ENCODE measurements at places on chromosomes 5 and 9.

DNA sequence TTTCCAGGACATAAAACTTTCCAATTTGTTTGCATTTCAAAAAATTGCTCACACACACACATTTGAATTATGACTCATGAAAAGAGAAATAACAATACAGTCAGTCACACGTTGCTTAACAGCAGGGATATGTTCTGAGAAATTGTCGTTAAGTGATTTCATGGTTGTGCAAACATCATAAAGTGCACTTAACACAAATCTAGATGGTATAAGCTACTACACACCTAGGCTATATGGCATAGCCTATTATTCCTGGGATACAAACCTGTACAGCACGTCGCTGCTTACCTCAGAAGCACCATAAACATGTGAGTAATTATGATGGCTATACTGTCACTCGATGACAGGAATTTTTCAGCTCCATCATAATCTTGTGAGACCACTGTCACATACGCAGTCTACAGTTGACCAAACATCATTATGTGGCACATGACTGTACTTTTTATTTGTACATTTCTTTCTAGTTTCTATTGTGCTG, 378.2 kb downstream of the ACTL7B start:
- DNase-seq, result no peak

DNA sequence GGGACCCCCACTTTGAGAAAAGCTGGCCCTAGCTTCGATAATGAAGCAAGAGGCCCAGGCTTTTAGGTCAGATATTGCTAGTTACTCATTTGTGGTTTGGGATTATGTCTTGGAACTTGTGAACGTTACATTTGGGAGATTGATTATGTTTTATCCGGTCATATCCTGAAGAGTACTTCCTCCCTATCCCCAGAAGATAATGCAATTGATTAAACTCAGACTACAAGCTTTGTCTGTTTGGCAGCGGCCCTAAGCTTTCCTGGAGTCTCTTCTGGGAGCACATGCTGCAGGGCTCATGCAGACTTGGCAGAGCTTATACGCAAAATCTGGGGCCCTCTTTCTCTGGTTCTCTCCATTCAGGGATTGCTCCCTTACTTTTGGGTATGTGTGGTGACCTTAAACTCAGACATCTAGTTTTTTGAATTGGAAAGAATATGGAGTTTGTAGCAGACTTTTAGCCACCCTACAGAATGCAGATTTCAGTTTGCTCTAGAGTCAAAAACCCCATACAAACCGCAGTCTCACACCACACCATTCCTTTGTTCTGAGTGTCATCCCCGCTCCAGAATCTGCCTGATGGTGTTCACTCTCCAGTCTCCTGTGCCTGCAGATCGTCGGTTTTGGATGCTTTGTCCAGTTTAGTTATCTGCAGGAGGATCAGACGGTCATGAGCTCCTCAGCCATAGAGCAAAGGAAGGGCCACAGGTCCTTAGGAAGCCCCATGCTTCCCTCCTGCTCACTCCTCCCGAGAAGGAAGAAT, 449.5 kb upstream of the TRPC7 start:
- no peak for DNase-seq

GRCh38 chr9:91151718-91152095, 210.0 kb downstream of the AUH start:
- no peak for DNase-seq

- DNase-seq, result no peak
Measured at GRCh38 chr5:74630453-74631066, 10.0 kb downstream of the ENC1 start.

DNA sequence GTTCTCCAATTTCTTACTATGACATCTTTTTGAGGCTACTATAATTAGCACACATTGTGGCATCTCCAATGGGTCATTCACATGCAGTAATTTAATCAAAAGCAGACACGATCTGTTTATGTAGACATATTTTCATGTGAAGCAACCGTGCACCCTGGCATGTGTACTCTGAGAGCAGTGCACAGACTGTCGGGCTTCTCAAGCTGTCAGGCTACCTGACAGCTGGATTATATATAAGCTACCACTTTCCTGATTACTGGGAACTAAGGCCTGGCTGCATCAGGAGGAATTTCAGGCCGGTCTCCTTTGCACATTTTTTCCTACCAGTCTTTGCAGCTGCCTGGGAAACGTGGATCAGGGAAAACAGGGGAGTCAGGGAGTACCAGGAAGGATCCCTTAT, 197.5 kb downstream of the MAPKAP1 start:
- no peak for DNase-seq

- DNase-seq, result no peak
Measured at GRCh38 chr5:150700246-150700593, 642 bp downstream of the RBM22 start.

DNA sequence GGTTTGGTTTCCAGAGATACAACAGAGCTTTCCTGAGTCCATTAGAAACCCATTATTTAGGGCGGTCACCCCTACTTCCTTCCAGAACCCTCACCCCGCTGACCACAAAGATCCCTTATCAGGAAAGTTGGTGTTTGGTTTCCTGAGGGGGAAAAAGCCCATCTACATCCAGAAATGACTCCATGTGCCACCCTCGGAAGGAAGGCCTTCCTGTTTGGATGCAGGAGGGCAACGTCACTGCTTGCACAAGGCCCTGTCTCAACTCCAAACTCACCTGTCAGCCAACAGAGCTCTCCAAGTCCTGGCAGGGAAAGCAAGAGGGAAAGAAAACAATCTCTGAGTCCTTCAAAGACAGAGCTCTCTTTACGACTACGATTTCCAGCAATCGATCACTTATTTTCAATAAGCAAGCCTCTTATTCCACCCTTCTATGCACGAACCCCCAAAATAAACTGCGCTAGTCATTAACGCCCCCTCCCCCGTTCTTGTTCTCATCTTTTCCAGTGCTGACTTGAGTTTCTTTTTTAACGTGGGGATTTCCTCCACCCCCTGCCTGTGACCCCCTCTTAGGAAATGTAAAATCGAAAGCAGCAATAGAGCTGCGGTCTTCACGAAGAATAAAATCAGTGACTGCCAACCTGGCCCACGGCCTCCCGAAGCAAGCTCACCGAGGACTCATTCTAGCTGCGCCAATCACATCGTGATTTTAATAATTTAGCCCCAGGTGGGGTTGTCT, 35.7 kb upstream of the NTNG2 start:
- no peak for DNase-seq

DNA sequence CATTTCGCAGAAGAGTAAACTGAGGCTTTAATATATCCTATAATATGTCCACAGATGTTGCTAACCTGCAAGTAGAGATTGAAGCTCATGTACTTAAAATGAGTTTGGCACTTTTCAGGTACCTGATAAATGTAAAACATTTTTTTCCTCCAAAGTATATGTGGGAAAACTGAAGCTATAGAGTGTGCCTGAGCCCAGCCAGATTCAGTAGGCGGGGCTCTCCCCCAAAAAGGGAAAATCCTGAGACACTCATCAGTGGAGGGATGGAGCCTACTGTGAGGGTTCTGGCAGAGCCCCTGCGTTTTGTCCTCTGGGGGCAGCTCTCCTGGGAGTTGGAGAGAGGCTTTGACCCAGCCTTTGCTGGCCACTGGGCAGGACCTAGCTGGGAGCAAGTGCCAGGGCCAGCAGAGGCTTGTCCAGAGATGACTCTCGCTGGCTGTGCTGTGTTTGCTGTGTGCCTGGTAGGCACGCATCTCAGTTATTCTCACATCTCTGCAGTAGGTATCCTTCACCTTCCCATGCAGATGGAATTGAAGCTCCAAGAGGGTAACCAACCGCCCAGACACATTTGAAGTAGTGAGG, 81.1 kb upstream of the SPRY4 start:
- DNase-seq, result no peak

- no peak for DNase-seq
Measured at GRCh38 chr5:108639366-108639765, 108.3 kb upstream of the FER start.

- no peak for DNase-seq
Measured at GRCh38 chr5:88758184-88758583, 124.8 kb downstream of the MEF2C start.

DNA sequence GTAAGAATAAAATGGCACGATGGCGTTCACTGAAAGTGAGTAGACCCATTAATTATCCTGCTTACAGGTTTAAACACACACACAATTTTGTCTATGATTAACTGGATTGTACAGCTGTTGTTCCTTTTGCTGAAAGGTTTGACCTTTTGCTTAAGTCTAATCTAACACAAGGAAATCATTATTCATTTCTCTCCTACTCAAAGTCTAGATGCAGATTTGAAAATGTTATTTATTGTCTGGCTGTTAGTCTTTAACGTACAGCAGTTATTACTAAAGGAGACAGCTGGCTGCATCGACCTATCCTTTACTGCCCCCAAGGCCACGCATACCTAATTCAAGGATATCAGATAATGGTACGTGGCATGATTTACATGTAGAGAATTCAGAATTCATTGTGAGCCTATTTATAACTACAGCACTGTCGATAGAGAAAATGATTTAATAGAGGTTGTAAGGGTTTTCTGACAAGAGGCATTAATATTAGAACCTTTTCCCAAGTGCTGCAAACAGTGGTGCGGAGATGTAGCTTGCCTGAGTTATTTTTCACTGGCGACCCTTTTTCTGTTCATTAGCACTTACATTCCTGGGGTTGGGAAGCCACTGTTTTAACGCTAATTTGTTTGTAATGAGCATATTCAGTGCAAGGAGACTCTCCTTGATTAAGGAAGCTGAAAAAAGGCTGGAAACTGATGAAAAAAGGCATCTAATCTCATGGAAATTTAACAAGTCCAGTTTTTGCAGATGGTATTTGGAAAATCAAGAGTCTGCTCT, 368.4 kb upstream of the GRAMD2B start:
- no peak for DNase-seq

DNA sequence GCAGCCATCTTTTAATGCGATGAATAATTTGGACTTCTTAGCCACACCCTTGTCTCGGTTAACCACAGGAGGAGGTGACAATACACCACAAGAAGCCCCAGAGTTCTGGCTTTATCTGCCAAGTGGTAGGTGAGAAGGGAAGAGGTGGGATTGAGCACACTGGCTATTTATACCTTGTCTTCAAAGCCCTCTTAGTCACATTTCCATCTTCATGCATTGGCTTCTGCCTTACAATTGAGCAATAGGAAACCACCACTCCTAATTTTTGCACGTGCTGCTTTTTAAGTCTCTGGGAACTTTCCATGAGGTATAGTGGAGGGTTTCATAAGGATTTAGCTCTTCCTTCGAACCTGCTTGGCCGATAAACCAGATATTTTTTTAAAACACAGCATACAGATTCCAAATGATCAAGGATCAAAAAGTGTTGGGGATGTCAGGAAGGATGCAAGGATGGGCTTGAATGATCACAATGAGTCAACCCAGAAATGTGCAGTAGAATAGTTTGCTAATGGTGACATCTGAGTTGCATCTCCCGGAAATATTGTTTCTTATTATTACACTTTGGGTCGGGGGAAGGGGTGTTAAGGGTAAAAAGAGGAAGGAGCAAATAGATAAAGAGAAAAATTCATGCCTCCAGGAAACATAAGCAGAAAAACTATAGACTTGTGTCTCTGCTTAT, 25.5 kb downstream of the PLAC8L1 start:
- peak; percentile 43 for DNase-seq

- no peak for DNase-seq
Measured at GRCh38 chr5:172744123-172745104, 26.6 kb downstream of the DUSP1 start.

DNA sequence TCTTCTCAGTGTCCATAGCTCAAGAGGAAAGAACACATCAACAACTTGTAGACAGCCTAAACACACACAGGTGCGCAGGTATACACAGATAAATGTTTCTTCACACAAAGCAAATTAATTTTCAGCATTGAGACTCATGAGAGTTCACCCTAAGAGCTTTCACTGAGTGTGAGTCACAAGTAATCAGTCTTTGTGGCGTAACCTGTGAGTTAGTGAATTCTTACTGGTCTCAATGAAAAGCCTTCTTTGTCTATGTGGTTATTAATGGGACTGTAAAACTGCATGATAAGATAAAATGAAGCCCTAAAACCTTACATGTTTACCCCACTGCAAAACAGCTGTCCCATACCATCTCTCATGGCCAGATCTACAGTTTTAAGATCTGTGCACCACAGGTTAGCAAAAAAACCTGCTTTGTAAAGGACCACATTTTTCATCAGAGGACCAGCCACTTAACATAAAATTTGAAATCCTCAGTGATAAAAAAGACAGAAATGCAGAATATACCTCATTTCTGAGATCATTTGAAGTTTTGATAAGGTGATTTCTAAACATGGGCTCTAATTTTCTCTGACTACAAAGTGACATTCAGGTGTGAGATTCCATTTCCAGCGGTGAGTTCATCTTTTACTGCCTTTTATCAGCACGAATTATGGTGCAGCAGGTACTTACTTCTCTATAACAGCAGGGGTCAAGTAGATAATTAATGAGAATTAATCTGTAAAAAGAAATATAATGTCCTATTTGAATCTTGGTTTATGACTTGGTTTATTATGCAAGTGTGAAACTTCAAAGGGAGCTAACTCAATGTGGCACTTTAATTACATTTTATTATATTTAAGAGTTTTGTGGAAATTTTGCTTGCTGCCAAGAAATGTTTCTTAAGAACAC, 335.7 kb upstream of the PIK3R1 start:
- DNase-seq, result no peak

DNA sequence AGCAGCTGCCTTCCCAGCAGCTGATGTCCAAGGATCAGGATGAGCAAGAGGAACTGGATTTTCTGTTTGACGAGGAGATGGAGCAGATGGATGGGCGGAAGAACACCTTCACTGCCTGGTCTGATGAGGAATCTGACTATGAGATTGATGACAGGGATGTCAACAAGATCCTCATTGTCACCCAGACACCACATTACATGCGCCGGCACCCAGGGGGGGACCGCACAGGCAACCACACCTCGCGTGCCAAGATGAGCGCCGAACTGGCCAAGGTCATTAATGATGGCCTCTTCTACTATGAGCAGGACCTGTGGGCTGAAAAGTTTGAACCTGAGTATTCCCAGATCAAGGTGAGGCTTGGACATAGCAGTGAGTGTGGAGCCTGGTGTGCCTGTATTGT, 46.9 kb downstream of the LARP1 start:
- DNase-seq, result no peak

DNA sequence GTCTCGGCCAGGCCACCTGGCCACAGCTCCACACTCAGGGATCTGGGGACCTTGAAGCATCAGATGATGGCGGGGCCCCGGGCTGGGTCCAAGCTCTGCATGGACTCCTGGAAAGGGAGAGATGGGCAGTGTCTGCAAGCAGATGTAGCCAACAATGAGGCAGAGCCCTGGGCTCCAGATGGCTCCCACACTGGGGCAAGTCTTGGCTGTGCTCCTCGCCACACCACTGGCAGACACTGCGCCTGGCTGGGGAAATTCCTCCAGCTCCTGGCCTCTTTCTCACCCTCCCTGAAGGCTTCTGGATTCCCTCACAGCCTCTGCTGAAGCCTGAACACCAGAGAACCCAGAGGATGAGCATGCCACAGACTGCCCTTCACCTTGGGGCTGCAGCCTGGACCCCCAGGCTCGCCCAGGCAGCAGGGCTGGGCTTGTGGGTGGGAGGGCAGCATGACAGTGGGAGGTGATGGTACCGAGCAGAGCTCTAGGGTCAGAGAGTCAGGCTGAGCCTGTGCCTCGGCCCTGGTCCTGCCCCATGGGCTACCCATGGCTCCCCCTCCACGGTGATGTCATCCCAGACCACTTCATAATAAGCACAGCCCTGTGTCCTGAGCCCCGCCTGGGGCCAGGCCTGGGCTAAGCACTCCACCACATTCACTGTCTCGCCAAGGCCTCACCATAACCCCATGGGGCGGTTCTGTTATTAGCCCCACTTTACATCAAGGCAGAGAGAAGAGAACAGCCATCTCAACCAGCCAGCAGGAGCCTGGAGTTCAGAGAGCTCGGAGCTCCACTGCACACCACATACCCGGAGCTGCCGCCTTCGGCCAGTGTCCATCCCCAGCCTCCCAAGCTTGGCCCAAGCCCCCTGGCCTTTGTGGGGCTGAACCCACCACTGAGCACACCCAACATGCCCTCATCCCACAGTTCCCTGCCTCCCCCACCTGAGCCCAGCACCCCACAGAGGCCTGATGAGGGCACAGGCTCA, 62.2 kb upstream of the ADAMTS2 start:
- no peak for DNase-seq
